ENCODE measurements at places on chromosomes 13 and 19.

- H3K36me3 ChIP-seq = no peaks in the 10 kb centered on the region
- H3K4me1 ChIP-seq = no peaks in the 10 kb centered on the region
- no peak for DNase-seq
- H3K4me3 ChIP-seq = no peak overlapping the region
These were observed 138.0 kb downstream of the ITGBL1 start for GRCh38 chr13:101590479-101590878.

GRCh38 chr13:77980592-77980991 is 62.0 kb upstream of the EDNRB start:
- DNase-seq = no peak
- H3K4me1 ChIP-seq = no peaks in the 10 kb centered on the region
- peaks cover 1% of the 10 kb centered on the region for H3K27me3 ChIP-seq
- H3K4me3 ChIP-seq = no peak overlapping the region

- no peaks in the 10 kb centered on the region for H3K36me3 ChIP-seq
- DNase-seq = peak; percentile 35
- peak overlapping the region; percentile 6 for H3K27ac ChIP-seq
These were observed 2.9 kb downstream of the CGB3 start for GRCh38 chr19:49020931-49021895.

DNA sequence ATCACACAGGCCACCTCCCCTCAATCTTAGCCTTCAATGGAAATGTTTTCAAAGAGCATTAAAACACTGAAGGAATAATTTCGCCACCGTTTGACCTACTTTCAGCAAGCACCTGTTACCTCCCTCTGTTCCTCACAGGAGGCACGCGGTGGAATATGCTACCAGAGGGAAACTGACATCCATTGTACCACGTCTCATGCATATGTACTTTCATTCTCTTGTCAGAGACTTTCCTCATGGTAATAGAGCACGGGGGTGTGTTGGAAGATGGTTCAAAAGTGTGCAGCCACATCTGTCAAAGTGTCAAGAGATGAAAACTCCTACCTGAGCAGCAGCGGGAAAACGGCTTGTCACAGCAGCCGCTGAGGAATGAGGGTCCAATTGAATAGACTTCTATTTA is 143.4 kb downstream of the NALCN start:
- no peaks in the 10 kb centered on the region for H3K36me3 ChIP-seq
- H3K4me1 ChIP-seq = no peaks in the 10 kb centered on the region
- no peak for DNase-seq
- no peaks in the 10 kb centered on the region for H3K27me3 ChIP-seq
- H3K4me3 ChIP-seq = no peak overlapping the region

GRCh38 chr13:36038785-36039555 is 92.2 kb downstream of the DCLK1 start:
- no peaks in the 10 kb centered on the region for H3K4me1 ChIP-seq
- H3K36me3 ChIP-seq = no peaks in the 10 kb centered on the region
- no peak overlapping the region for H3K27ac ChIP-seq
- no peak for DNase-seq
- H3K4me3 ChIP-seq = no peak overlapping the region

DNA sequence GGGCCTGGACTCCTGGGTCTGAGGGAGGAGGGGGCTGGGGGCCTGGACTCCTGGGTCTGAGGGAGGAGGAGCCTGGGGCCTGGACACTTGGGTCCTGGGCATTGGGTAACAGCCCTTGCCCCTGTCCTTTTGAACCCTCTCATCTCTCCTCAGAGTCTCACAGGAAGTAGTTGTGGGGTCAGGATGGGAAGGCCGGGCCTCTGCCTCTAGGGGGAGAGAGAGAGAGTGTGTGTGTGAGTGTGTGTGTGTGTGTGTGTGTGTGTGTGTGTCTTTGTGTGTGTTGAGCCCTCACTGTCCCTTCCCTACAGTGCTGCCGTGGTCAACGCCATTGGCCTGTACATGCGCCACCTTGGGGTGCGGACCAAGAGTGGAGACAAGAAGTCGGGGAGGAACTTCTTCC is 10.9 kb downstream of the ARHGEF1 start:
- no peak overlapping the region for H3K4me3 ChIP-seq
- peaks cover 76% of the 10 kb centered on the region for H3K4me1 ChIP-seq
- H3K27me3 ChIP-seq = no peaks in the 10 kb centered on the region
- peak overlapping the region; percentile 68 for H3K27ac ChIP-seq
- peaks cover 55% of the 10 kb centered on the region for H3K36me3 ChIP-seq
- peak; percentile 61 for DNase-seq

DNA sequence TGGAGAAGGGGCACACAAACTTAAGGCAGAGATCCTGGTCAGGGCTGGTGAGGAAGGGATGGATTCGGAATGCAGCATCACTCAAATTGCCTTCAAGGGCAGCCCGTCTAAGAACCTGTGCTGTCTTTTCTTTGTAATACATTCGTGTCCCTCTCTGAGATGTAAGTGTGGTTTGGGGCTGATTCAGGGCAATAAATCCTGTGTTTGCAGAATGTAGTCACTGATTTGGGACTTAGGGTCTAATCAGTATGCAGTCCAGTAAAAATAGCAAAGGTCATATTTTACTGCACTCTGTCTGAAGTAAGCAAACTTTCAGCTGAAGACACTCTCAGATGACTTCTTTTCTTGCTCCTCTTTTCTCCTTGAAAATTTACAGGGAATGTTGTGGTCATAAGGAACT is 93.8 kb upstream of the C1QTNF9B start:
- H3K4me1 ChIP-seq = no peaks in the 10 kb centered on the region
- no peak overlapping the region for H3K4me3 ChIP-seq
- H3K27me3 ChIP-seq = peaks cover 1% of the 10 kb centered on the region
- H3K27ac ChIP-seq = no peak overlapping the region
- no peaks in the 10 kb centered on the region for H3K36me3 ChIP-seq
- DNase-seq = no peak

DNA sequence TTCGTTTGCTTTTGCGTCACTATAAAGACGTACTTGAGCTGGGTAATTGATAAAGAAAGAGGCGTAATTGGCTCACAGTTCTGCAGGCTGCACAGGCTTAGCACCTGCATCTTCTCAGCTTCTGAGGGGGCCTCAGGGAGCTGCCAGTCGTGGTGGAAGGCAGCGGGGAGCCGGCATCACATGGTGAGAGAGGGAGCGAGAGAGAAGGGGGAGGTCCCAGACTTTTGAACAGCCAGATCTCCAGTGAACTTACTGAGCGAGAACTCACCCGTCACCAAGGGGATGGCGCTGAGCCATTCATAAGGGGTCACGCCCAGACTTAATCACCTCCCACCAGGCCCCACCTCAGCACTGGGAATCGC is 58.7 kb upstream of the F7 start:
- no peaks in the 10 kb centered on the region for H3K4me1 ChIP-seq
- no peaks in the 10 kb centered on the region for H3K27me3 ChIP-seq
- H3K4me3 ChIP-seq = no peak overlapping the region
- no peaks in the 10 kb centered on the region for H3K36me3 ChIP-seq

- no peak overlapping the region for H3K4me3 ChIP-seq
- H3K27me3 ChIP-seq = peaks cover 31% of the 10 kb centered on the region
- peaks cover 34% of the 10 kb centered on the region for H3K4me1 ChIP-seq
These were observed 4.6 kb downstream of the AXL start for GRCh38 chr19:41223431-41224234.

GRCh38 chr19:3124630-3125029 is 11.2 kb upstream of the GNA15 start:
- H3K4me1 ChIP-seq = peaks cover 7% of the 10 kb centered on the region
- no peak for DNase-seq
- H3K27ac ChIP-seq = no peak overlapping the region
- H3K27me3 ChIP-seq = no peaks in the 10 kb centered on the region
- H3K36me3 ChIP-seq = no peaks in the 10 kb centered on the region
- no peak overlapping the region for H3K4me3 ChIP-seq

DNA sequence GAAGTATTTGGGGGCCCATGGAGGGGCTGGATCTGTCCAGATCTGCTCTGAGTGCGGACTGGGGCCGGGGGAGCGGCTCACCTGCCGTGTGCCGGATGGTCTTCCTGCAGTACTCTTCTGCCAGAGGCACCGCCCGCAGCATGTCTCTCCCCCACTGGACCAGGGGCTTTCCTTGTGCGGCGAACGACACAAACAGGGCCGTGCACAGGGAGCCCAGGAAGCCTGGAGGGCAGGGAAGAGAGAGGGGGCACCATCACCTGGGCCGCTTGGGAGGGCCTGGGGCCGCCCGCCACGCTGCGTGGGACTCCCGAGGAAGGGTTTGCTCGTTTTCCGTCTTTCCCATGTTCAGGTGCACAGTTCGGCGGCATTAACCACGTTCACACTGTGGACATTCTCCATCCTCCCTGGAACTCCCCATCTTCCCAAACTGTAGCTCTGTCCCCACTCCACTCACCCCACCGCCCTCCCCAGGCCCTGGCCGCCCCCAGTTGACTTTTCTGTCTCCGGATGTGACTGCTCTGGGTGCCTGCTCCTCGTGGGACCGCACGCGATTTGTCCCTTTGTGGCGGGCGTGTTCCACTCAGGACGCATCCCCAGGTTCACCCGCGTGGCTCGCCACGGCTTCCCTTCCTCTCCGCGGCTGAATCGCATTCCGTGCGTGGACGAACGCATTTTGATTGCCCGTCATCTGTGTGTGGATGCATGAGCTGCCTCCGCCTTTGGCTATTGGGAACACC is 24.2 kb downstream of the ADPRHL1 start:
- H3K36me3 ChIP-seq = no peaks in the 10 kb centered on the region
- no peaks in the 10 kb centered on the region for H3K4me1 ChIP-seq
- no peak for DNase-seq
- no peak overlapping the region for H3K4me3 ChIP-seq
- H3K27me3 ChIP-seq = no peaks in the 10 kb centered on the region
- H3K27ac ChIP-seq = no peak overlapping the region

DNA sequence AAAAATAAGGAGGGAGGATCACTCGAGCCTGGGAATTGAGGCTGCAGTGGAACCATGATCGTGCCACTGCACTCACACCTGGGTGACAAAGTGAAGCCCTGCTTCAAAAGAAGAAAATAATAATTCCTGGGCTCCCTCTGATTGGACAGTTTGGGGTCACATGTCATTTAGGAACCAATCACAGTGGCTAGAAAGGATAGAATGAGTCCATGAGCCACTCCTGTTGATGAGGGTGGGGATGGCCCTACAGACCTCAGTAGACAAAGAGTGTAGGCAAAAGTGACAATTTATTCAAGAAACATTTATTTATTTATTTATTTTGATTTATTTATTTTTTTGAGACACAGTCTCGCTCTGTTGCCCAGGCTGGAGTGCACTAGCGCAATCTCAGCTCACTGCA is 26.8 kb upstream of the ADGRE5 start:
- H3K4me1 ChIP-seq = peaks cover 22% of the 10 kb centered on the region
- no peaks in the 10 kb centered on the region for H3K27me3 ChIP-seq
- H3K27ac ChIP-seq = no peak overlapping the region

DNA sequence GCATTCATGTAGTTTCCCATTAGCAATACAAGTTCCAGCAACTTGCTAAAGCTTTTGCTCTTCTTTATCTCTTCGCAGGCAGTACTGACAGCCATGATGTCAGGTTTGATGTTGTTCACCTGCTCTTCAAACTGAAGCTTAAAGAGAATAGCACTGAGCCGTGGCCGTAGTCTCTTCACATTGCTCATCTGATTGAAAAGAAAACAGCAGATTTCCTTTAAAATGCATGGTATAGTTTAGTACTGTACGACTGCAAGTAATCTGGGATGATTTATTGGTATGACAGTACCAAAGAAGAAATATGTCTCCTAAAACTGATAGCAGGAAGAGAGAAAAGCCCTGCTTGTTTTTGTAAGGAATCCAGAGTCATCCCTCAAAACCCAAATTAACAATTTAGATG is 284.4 kb downstream of the DIAPH3 start:
- no peak for DNase-seq
- peaks cover 5% of the 10 kb centered on the region for H3K36me3 ChIP-seq
- no peaks in the 10 kb centered on the region for H3K27me3 ChIP-seq

DNA sequence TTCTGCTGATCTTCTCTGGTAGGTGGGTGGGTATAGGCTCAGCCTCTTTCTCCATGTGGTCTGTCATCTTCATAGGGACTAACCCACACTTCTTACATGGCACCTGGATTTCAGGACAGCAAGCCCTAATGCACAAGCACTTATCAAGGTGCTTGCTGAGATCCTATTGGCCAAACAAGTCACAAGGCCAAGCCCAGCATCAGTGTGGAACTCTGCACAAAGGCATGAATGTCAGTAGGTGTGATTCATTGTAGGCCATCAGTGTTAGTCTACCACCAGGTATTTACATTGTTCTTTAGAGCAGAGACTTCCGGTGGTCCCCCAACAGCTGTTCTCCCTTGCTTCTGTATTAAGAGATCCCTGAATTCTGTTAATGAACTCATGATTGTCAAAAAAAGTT is 8.3 kb upstream of the RB1 start:
- H3K27ac ChIP-seq = no peak overlapping the region
- H3K27me3 ChIP-seq = peaks cover 5% of the 10 kb centered on the region
- no peak for DNase-seq
- H3K36me3 ChIP-seq = no peaks in the 10 kb centered on the region

DNA sequence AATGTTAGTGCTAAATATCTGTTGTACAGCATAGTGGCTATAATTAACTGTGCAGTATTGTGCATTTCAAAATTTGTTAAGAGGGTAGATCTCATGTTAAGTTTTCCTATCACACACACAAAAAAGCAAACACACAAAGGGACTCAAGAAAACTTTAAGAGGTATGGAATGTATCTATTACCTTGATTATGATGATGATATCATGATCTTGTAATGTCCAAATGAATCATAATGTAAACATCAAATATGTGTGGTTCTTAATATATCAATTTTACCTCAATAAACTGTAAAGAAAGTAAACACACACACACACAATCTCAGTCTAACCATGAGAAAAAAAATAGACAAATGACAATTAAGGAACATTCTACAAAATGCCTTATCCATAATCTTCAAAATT is 934.6 kb downstream of the SLITRK1 start:
- H3K27ac ChIP-seq = no peak overlapping the region
- no peak for DNase-seq
- no peaks in the 10 kb centered on the region for H3K36me3 ChIP-seq

DNA sequence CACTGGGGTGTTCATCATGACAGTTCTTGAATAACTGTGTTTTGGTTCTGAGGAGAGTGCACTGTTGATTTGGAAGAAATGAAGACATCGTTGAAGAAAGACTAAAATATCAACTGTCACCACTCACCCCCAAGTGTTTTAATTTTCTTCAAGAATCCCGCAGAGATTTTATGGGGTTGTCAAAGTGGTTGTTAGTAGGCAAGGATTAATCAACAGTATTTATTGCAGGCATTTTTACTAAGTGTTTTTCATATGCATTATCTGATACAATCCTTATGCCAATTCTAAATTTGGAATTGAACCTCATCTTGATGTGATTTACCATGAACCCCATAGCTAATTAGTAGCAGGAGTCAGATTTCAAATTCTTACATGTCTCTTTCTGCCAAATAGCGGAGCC is 63.7 kb upstream of the OBI1 start:
- no peak overlapping the region for H3K27ac ChIP-seq
- no peaks in the 10 kb centered on the region for H3K4me1 ChIP-seq
- no peak for DNase-seq
- peaks cover 17% of the 10 kb centered on the region for H3K27me3 ChIP-seq

Data from activated CD8-positive, alpha-beta T cell treated with anti-CD3 and anti-CD28 coated beads for 36 hours (primary cell).